ENCODE measurements at places on chromosomes 1 and 21. TPM values are rescaled to one million over a fixed set of nuclear protein-coding genes. Genes with fewer than 3 reads are reported as not detected.

EXTL1 gene
- not detected for total RNA-seq

ACKR1 gene
- total RNA-seq: 10.4 TPM

DNA sequence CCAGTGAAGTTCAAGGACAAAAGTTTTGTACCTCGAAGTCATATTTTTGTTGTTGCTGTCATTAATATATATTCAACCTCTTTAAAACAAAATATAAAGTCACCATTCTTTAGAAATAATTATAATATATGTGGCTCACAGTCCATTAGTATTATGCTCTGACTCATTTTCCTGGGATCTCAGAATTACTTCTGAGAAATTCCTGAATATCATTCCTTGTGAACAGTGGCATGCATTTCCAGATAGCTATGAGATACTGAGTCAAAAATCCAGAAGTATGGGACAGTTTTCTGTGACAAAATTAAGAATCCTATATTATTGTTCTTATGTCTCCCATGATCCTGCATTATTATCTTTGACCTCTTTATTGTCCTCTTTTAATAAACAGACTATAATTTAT lies 13.8 kb upstream of the RGS21 start:
- H3K27ac ChIP-seq: no peak overlapping the region
- no peaks in the 10 kb centered on the region for H3K27me3 ChIP-seq
- H3K4me3 ChIP-seq: no peak overlapping the region
- no peaks in the 10 kb centered on the region for H3K36me3 ChIP-seq

DNA sequence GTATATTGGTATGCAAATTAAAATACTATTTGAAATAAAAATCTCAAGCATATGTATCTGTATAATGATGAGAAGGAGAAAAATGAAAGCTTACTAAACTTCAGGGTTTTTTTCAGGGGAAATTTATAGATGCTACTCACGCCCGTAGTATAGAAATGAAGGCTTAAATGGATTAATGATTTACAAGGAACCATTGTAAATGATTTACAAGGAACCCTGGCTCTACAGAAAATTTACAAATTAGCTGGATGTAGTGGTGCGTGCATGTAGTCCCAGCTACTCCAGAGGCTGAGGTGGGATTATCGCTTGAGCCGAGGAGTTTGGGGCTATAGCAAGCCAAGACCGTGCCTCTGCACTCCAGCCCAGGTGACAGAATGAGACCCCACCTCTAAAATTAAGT lies 150.5 kb downstream of the PCBP3 start:
- no peaks in the 10 kb centered on the region for H3K36me3 ChIP-seq
- H3K27ac ChIP-seq: no peak overlapping the region
- H3K4me1 ChIP-seq: no peaks in the 10 kb centered on the region
- H3K27me3 ChIP-seq: no peaks in the 10 kb centered on the region
- H3K4me3 ChIP-seq: no peak overlapping the region

- no peak for DNase-seq
- no peaks in the 10 kb centered on the region for H3K4me1 ChIP-seq
- no peaks in the 10 kb centered on the region for H3K27me3 ChIP-seq
- H3K27ac ChIP-seq: no peak overlapping the region
- no peak overlapping the region for H3K4me3 ChIP-seq
Observed at GRCh38 chr1:158371188-158371953, 17.7 kb downstream of the CD1E start.

GRCh38 chr1:39829791-39830533 lies 41.3 kb upstream of the BMP8B start:
- no peaks in the 10 kb centered on the region for H3K27me3 ChIP-seq
- no peaks in the 10 kb centered on the region for H3K4me1 ChIP-seq
- H3K36me3 ChIP-seq: no peaks in the 10 kb centered on the region
- H3K4me3 ChIP-seq: no peak overlapping the region

GRCh38 chr1:180101411-180101810 lies 53.3 kb upstream of the QSOX1 start:
- no peaks in the 10 kb centered on the region for H3K27me3 ChIP-seq

Data from uterus (tissue), 4 donors.